ENCODE measurements at places on chromosomes 7 and 10. TPM values are rescaled to one million over a fixed set of nuclear protein-coding genes. Genes with fewer than 3 reads are reported as not detected.

Gene CPA1
- polyA plus RNA-seq: not detected

Gene UBTD1
- polyA plus RNA-seq: 2.2 TPM

Gene GJD4
- not detected for polyA plus RNA-seq

Gene DEPP1
- polyA plus RNA-seq: not detected

Gene LLCFC1
- polyA plus RNA-seq: not detected

Gene ZP3
- 4.4 TPM for polyA plus RNA-seq

DNA sequence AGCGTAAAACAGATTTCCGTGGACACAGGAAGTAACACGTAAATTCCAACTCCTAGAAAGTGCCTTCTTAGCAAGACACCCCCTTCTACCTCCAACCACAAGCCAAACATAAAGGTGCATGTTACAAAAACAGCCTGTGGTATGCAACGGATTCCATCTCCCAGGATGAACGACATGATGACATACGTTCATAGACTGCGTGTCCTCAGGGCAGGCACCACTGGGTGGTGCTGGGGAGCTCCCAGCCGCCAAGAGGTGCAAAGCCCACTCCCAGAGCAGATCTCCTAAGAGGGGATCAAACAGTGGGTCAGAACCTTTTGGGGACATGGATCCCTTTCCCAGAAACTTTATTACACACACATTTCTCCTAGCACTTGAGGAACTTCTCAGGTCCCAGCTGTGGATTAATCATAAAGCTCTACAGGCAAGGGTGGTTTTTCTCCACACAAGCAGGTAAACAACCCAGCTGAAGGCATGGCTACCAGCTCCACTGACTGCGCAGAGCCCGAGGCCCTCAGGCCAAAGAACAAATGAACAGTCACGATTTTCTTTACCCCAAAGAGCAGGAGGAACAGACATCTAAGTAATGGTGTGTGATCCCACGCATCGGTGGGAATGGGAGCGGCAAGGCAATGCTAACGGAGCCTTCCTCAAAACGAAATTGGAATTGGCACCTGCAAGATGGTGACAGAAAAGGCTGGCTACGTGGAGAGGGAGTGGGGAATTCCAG lies 13.8 kb downstream of the PSAP start:
- no peaks in the 10 kb centered on the region for H3K27me3 ChIP-seq
- H3K4me3 ChIP-seq: no peak overlapping the region
- peaks cover 30% of the 10 kb centered on the region for H3K4me1 ChIP-seq
- no peak overlapping the region for H3K27ac ChIP-seq
- peak; percentile 20 for DNase-seq

- H3K36me3 ChIP-seq: no peaks in the 10 kb centered on the region
- no peak for DNase-seq
- H3K27ac ChIP-seq: no peak overlapping the region
- H3K4me1 ChIP-seq: no peaks in the 10 kb centered on the region
- H3K27me3 ChIP-seq: no peaks in the 10 kb centered on the region
These were observed 33.5 kb downstream of the PROSER2 start for GRCh38 chr10:11856678-11857077.

- H3K4me3 ChIP-seq: peak overlapping the region; percentile 78
- no peak for DNase-seq
- peaks cover 10% of the 10 kb centered on the region for H3K36me3 ChIP-seq
These were observed 722 bp downstream of the DENND10 start for GRCh38 chr10:119104654-119105015.

GRCh38 chr10:74049955-74050354 lies 52.0 kb downstream of the VCL start:
- no peak for DNase-seq
- no peak overlapping the region for H3K27ac ChIP-seq
- H3K4me1 ChIP-seq: no peaks in the 10 kb centered on the region
- H3K36me3 ChIP-seq: no peaks in the 10 kb centered on the region
- H3K27me3 ChIP-seq: no peaks in the 10 kb centered on the region

GRCh38 chr7:73708961-73709549 lies 10.4 kb downstream of the STX1A start:
- peaks cover 10% of the 10 kb centered on the region for H3K4me1 ChIP-seq
- no peak for DNase-seq
- H3K27ac ChIP-seq: no peak overlapping the region
- peaks cover 3% of the 10 kb centered on the region for H3K36me3 ChIP-seq
- H3K27me3 ChIP-seq: no peaks in the 10 kb centered on the region

DNA sequence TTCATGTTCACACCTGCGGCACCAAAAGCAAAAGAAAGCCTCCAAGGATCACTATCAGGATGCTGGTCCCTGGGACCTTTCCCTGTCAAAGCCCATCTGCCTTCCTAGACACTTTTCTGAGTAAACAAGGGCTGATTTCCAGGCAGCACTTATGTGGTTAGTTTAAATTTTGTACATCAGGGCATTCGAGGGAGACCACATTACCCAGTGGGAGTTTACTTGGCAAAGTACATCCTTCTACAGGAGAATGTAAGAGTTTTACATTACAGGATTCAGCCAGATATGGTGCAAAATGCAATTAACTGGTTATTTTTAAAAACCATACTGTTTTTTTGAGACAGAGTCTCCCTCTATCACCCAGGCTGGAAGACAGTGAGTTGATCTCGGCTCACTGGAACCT lies 132.1 kb downstream of the CSTF2T start:
- H3K36me3 ChIP-seq: no peaks in the 10 kb centered on the region
- no peak overlapping the region for H3K4me3 ChIP-seq
- no peaks in the 10 kb centered on the region for H3K27me3 ChIP-seq

DNA sequence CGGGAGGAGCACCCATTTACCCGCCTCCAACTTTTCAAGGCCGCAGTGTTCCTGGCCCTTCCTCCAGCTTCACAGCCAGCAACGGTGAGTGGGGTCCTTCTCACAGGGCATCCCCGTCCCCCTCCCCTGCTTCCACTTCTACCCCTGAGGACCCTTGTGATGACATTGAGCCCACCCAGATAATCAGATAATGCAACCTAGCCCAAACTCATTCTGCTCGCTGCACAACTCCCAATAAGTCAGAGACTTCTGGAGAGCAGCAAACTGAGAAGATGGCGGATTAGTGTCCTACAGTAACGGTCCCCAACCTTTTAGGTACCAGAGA lies 74.5 kb downstream of the OAT start:
- H3K4me1 ChIP-seq: no peaks in the 10 kb centered on the region
- H3K27me3 ChIP-seq: no peaks in the 10 kb centered on the region
- no peaks in the 10 kb centered on the region for H3K36me3 ChIP-seq

GRCh38 chr7:11786186-11786585 lies 45.8 kb downstream of the THSD7A start:
- no peaks in the 10 kb centered on the region for H3K36me3 ChIP-seq
- no peak overlapping the region for H3K27ac ChIP-seq
- no peaks in the 10 kb centered on the region for H3K4me1 ChIP-seq
- no peak for DNase-seq
- no peaks in the 10 kb centered on the region for H3K27me3 ChIP-seq

DNA sequence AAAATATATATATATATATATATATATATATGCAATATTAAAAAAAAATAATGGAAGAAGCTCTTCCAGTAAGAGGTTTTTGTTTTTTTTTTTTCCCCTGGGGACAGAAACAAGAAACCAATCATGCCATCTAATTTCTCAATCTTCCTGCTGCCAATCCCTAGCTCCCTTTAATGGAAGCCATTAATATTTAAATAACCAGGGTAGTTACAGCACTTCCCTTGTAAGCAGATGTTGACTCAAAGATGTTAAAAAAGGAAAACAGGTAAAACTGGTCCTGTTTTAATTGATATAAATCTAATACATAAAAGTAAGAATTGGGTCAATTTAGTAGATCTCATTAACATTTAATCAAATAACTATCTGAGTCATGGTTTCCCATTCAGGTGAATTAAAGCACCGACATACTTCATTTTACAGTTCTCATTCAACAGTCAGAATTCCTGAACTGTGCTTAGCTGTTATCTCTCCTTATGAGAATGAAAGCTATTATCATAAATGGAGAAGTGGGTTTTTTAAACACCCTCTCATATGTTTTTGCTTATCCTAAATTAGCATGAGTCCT lies 22.6 kb downstream of the CPVL start:
- no peaks in the 10 kb centered on the region for H3K4me1 ChIP-seq
- H3K27ac ChIP-seq: no peak overlapping the region

- no peaks in the 10 kb centered on the region for H3K36me3 ChIP-seq
- no peak overlapping the region for H3K4me3 ChIP-seq
These were observed 6.7 kb upstream of the ADAM12 start for GRCh38 chr10:126394948-126395347.

GRCh38 chr7:4097001-4097609 lies 585.0 kb upstream of the FOXK1 start:
- DNase-seq: no peak
- H3K27me3 ChIP-seq: no peaks in the 10 kb centered on the region
- no peak overlapping the region for H3K4me3 ChIP-seq
- peaks cover 4% of the 10 kb centered on the region for H3K4me1 ChIP-seq
- no peak overlapping the region for H3K27ac ChIP-seq
- H3K36me3 ChIP-seq: no peaks in the 10 kb centered on the region

DNA sequence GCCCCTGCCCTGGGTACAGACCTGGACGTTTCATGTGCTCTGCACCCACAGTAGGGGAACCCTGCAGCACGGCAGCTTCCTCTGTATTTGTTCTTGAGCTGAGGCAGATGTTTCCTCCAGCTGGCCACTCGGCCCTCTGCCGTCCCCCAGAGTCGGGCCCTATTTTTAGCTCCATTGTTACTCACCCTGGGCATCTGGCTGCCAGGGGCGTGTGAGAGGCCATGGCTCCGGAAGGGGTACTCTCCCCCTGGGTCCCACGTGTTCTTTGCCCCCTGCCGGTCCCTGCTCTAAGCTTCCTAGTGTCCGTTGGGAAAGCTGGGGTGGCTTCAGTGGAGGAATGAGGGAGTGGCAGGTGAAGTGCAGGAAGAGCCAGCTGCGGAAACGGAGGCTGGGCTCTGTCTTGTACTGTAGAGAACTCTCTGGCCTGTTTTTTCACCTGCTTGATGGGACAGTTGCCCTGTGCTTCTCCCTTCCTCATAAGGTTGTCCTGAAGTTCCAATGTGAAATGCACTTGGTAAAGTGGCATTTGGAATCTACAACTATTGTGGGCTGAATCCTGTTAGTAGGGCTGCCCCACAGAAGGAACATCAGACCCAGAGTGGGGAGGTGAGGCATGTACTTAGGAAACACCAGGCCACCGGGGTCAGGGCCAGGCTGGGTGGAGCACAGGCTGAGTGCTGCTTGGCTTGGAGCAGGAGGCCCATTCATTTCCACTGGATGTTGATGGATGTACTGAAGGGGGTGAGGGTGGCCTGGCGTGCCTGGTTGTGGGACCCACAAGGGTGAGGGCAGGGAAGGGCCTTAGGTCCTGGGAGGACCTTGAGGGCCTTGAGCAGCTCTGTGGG lies 30.6 kb downstream of the PALD1 start:
- H3K27ac ChIP-seq: no peak overlapping the region
- H3K36me3 ChIP-seq: no peaks in the 10 kb centered on the region
- DNase-seq: no peak
- no peaks in the 10 kb centered on the region for H3K4me1 ChIP-seq
- peaks cover 3% of the 10 kb centered on the region for H3K27me3 ChIP-seq

DNA sequence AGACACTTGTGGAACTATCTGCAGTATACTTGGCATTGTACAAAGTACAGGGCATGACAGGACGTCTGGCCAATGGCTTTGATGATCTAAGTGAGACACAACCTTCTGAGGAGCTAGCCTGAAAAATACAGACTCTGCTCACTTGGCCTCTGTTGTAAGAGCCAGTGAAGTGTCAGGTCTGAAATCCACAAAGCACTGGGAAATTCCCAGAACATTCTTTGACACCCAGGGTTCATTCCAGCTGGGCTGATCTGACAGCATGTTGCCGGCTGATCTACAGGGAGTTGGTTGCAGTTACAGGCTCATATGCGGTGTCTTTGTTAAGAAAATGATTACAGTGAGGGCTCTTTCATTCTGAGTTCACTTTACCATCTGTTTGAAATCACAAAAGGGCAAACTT lies 354.6 kb downstream of the PHF14 start:
- H3K27ac ChIP-seq: no peak overlapping the region
- no peaks in the 10 kb centered on the region for H3K27me3 ChIP-seq
- H3K36me3 ChIP-seq: no peaks in the 10 kb centered on the region
- H3K4me3 ChIP-seq: no peak overlapping the region

- no peak overlapping the region for H3K4me3 ChIP-seq
- H3K27ac ChIP-seq: no peak overlapping the region
- no peak for DNase-seq
- no peaks in the 10 kb centered on the region for H3K4me1 ChIP-seq
These were observed 4.2 kb downstream of the SFTPD start for GRCh38 chr10:79944428-79945395.

- no peaks in the 10 kb centered on the region for H3K27me3 ChIP-seq
- H3K4me3 ChIP-seq: no peak overlapping the region
- H3K27ac ChIP-seq: no peak overlapping the region
- H3K4me1 ChIP-seq: no peaks in the 10 kb centered on the region
- no peaks in the 10 kb centered on the region for H3K36me3 ChIP-seq
- no peak for DNase-seq
These were observed 43.4 kb downstream of the ADCYAP1R1 start for GRCh38 chr7:31095286-31096197.

GRCh38 chr10:93363891-93364648 lies 118.1 kb downstream of the MYOF start:
- no peak for DNase-seq
- no peak overlapping the region for H3K27ac ChIP-seq
- no peaks in the 10 kb centered on the region for H3K27me3 ChIP-seq
- H3K4me1 ChIP-seq: no peaks in the 10 kb centered on the region
- H3K4me3 ChIP-seq: no peak overlapping the region

DNA sequence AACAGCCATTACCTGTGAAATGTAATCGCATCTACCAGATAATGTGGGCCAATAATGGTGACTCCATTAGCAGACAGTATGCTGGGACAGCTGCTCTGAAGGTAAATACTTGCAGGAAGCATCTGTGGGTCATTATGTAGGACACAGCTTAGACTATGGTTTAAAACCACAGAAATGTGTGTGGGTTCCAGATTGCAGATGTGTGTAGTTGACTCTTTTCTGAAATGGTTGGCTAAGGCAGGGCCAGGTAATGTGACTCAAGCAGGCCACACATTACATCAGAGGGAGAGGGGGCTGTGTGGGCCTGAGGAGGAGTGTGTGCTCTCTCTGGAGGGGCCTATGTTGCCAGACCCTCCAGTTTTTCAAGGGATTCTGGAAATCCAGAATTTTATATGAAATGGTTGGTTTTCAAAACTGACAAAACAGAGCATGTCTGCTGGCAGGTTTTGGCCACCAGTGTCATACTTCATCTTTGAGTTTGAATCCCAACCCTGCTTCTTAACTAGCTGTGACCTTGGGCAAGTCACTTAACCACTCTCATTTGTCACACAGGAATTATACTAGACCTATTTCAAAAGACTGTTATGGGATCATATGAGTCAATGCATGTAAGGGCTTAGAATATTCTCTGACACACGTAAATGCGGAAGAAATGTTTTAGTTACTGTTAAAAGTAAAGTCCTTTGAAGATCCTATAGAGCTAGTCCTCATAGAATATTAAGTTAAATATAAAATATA lies 64.5 kb downstream of the MCMBP start:
- peaks cover 43% of the 10 kb centered on the region for H3K36me3 ChIP-seq
- H3K27me3 ChIP-seq: no peaks in the 10 kb centered on the region
- no peak overlapping the region for H3K4me3 ChIP-seq
- H3K4me1 ChIP-seq: no peaks in the 10 kb centered on the region
- DNase-seq: no peak
- no peak overlapping the region for H3K27ac ChIP-seq

- no peaks in the 10 kb centered on the region for H3K27me3 ChIP-seq
- H3K4me3 ChIP-seq: no peak overlapping the region
- no peaks in the 10 kb centered on the region for H3K4me1 ChIP-seq
- no peak overlapping the region for H3K27ac ChIP-seq
- no peaks in the 10 kb centered on the region for H3K36me3 ChIP-seq
These were observed 84.0 kb upstream of the TMEM248 start for GRCh38 chr7:66837007-66837406.
